ENCODE measurements at places on chromosomes 5 and 9. TPM values are rescaled to one million over a fixed set of nuclear protein-coding genes. Genes with fewer than 3 reads are reported as not detected.

The OR1Q1 gene
- total RNA-seq: not detected

- no peak for DNase-seq
- H3K4me3 ChIP-seq: no peak overlapping the region
- no peak overlapping the region for H3K27ac ChIP-seq
- no peaks in the 10 kb centered on the region for H3K4me1 ChIP-seq
Measured at GRCh38 chr9:7760014-7760415, 39.6 kb downstream of the DMAC1 start.

The UBTD2 gene
- total RNA-seq: 9.8 TPM

The GDNF gene
- total RNA-seq: 0.13 TPM

The PLAC8L1 gene
- not detected for total RNA-seq

GRCh38 chr5:98700730-98701129 is 72.7 kb upstream of the RGMB start:
- H3K27me3 ChIP-seq: no peaks in the 10 kb centered on the region
- no peak overlapping the region for H3K27ac ChIP-seq
- no peaks in the 10 kb centered on the region for H3K4me1 ChIP-seq
- H3K4me3 ChIP-seq: no peak overlapping the region
- H3K36me3 ChIP-seq: no peaks in the 10 kb centered on the region

The BAG1 gene
- 82.9 TPM for total RNA-seq

DNA sequence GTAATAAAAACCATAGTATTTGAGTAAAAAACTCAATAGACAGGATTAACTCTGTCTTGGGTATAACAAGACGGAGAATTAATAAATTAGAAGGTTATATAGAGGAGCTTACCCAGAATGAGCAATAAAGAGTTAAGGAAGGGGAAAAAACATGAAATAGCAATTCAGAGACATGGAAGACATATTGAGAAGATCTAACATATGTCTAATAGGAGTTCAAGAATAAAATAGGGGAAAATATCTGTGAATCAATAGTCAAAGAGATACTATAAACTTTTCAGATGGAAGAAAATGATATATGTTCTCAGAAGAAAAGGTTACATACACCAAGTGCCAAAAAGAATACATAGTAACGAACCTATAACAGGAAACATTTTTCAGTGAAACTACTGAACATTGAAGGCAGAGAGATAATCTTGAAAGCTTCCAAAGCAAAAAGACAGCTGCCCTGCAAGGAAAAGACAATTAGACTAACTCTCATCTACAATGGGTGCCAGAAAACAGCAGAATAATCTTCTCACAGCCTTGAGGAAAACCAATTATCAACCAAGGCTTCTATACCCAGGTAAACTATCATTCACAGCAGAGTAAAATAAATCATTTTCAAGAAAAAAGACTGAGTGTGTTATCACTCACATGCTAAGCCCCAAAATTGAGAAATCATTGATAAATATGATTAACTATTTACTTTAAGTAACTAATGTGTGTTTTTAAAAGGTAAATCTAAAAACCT is 106.0 kb downstream of the ENC1 start:
- H3K27me3 ChIP-seq: no peaks in the 10 kb centered on the region
- H3K4me3 ChIP-seq: no peak overlapping the region
- H3K4me1 ChIP-seq: peaks cover 14% of the 10 kb centered on the region

The MARVELD2 gene
- 0.83 TPM for total RNA-seq

DNA sequence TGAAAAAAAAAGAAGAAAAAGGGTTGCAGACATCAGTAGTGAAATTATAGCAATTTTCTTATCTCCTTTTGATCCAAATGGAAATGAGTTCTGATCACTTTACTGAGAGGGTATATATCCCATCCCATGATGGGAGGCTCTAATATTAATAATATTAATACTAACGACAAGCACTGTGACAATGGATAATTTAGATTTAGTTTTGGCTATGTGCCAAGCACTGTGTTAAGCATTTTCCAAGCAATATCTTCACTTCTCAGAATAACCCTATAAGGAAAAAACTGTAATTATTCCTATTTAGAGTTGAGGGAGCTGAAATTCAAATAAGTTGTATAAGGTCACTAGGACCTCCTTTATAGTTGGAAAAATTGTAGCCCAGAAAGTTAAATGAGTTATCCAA is 58.4 kb upstream of the ASTN2 start:
- H3K27me3 ChIP-seq: no peaks in the 10 kb centered on the region
- DNase-seq: no peak
- H3K4me3 ChIP-seq: no peak overlapping the region

The WNK2 gene
- total RNA-seq: 4.7 TPM

DNA sequence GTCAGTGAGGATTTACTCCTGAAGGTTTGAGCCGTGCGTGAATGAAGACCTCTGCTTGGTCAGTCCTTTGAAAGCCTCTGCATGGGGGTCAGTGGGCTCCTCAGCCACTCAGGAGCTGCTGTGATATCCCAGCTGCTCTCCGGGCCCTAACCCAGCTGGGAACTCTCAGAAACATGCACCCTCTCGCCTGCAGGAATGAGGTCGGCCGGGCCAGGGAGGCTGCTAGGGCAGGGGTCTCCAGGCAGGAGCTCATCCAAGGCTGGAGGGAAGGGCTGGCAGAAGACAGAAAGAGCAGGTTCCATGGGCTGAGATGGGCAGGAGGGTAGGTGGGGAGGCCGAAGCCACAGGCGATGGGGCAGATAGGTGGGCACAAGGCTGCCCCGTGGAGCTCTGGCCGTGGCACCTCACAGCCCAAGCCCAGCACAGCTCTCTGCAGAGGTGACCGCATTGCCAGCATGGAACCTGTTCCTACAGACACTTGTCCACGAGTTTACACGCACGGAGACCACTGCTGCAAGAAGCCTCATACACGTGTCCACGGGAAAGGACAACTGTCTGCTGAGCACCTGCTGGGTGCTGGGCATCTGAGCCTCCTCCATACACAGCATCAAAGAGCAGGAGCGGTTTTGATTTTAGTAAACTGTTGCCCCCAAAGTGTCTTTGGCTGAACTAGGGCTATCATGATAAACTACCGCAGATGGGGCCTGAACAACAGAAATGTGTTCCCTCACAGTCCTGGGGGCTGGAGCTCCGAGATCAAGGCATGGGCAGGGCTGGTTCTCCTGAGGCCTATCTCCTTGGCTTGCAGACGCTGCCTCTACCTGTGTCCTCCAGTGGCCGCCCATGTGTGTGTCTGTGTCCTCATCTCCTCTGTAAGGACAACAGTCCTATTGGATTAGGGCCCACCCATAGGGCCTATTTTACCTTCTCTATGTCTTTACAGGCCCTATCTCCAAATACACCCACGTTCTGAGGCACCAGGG is 85.2 kb upstream of the ADAMTS2 start:
- no peaks in the 10 kb centered on the region for H3K4me1 ChIP-seq
- H3K36me3 ChIP-seq: no peaks in the 10 kb centered on the region
- no peak overlapping the region for H3K4me3 ChIP-seq
- no peaks in the 10 kb centered on the region for H3K27me3 ChIP-seq

DNA sequence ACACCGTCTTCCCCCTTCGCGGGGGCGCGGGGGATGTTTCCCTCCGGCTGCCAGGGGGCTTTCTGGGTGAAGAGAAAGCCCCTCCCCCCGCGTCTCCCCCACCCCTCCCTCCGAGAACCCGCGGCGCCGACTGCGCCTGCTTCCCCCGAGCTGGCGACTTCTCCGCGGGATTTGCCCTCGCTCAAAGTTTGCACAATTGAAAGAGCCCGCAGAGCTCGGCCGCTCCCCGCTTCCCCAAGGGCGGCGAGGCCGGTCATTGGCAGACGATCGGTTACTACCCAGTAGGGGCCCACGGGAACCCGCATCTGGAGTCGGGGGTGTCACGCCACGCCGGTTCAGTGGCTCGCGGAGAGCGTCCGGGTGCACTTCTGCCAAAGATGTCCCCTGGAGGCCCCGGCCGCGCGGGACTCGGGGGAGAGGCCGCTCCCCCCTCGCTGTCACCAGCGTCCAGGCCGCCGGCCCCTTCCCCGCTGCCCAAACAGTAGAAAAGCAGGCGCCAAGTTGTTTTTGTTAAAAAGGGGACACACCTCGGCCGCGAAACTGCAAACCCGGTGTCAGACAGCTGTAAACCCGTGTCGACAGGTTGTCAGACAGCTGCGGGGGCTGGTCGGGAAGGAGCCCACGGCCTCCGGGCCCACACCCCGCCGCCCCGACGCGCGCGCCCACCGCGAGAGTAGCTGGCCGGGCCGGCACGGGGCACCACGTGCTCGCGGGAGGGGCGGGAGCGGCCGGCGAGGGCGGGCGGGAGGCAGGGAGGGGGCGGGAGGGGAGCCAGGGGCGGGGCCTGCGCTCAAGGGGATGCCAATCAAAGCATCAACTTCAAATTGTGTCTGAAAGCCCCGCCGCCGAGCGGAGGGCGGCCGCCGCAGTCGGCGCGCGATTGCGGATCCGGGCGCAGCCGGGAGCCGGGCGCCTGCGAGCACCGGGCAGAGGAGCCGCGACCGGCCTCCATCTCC is at the start of gene IRX1:
TSS of gene IRX1 (plus strand) at position 827 of the 956 bp plus-strand sequence. CDS start 274 bp downstream, outside the sequence.
- H3K27me3 ChIP-seq: peaks cover 98% of the 10 kb centered on the region
- DNase-seq: no peak
- H3K27ac ChIP-seq: no peak within 1 kb of the TSS

- DNase-seq: no peak
- H3K4me3 ChIP-seq: no peak overlapping the region
- no peak overlapping the region for H3K27ac ChIP-seq
- peaks cover 40% of the 10 kb centered on the region for H3K27me3 ChIP-seq
- H3K36me3 ChIP-seq: no peaks in the 10 kb centered on the region
- H3K4me1 ChIP-seq: peaks cover 11% of the 10 kb centered on the region
Measured at GRCh38 chr9:38626006-38626405, 5.6 kb upstream of the ANKRD18A start.

DNA sequence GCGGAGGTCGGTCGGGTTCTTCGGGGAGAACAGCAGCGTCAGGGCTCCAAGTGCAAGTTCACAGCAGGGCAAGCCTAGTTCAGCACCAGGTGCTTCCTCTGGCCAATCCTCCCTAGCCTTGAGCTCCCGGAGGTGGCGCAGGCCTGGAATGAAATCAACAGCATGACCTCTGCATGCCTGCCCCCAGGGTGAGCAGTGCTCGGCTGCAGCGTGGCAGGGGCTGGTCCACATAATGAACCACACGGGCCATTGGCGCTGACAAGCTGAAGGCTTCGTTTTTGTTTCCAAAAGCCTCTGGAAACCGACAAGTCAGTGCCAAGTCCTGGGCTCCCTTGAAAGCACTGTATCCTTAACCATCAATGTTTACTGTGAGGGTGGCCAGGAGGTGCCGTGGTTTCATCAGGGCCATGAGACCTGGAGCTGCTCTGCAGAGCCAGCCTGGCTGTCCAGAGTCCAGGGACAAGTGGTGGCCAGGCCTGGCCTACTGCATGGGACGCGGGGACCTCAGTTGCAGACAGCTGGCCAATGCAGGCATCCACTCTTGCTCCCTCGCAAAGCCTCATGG is 2.1 kb upstream of the INPP5E start:
- H3K36me3 ChIP-seq: peaks cover 7% of the 10 kb centered on the region
- H3K27me3 ChIP-seq: no peaks in the 10 kb centered on the region
- no peak overlapping the region for H3K4me3 ChIP-seq
- H3K4me1 ChIP-seq: peaks cover 56% of the 10 kb centered on the region
- DNase-seq: peak; percentile 83
- H3K27ac ChIP-seq: peak overlapping the region; percentile 86

GRCh38 chr5:116274251-116274650 is 189.4 kb downstream of the COMMD10 start:
- no peaks in the 10 kb centered on the region for H3K36me3 ChIP-seq
- no peak overlapping the region for H3K4me3 ChIP-seq
- H3K27me3 ChIP-seq: no peaks in the 10 kb centered on the region
- H3K4me1 ChIP-seq: no peaks in the 10 kb centered on the region
- no peak overlapping the region for H3K27ac ChIP-seq
- no peak for DNase-seq

Data from spleen (tissue), 13 donors.